Fibroblast of skin of abdomen (primary cell): ENCODE measurements at places on chromosomes 12 and 14.
A peak's percentile ranks its signal among the peaks of the same experiment; 100 is the strongest.

GRCh38 chr12:20950248-20950647, 139.7 kb downstream of the SLCO1B3 start:
- DNase-seq: no peak

DNA sequence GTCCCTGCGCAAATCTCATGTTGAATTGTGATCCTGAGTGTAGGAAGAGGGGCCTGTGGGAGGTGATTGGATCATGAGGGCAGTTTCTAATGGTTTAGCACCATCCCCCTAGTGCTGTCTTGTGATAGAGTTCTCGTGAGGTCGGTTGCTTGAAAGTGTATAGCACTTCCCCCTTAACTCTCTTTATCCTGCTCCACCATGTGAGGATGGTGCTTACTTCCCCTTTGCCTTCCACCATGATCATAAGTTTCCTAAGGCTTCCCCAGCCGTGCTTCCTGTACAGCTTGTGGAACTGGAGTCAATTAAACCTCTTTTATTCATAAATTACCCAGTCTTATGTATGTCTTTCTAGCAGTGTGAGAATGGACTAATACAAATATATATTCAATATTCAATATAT, 303.7 kb upstream of the SEL1L start:
- no peak for DNase-seq

GRCh38 chr12:85509857-85510256, 229.8 kb downstream of the ALX1 start:
- no peak for DNase-seq

DNA sequence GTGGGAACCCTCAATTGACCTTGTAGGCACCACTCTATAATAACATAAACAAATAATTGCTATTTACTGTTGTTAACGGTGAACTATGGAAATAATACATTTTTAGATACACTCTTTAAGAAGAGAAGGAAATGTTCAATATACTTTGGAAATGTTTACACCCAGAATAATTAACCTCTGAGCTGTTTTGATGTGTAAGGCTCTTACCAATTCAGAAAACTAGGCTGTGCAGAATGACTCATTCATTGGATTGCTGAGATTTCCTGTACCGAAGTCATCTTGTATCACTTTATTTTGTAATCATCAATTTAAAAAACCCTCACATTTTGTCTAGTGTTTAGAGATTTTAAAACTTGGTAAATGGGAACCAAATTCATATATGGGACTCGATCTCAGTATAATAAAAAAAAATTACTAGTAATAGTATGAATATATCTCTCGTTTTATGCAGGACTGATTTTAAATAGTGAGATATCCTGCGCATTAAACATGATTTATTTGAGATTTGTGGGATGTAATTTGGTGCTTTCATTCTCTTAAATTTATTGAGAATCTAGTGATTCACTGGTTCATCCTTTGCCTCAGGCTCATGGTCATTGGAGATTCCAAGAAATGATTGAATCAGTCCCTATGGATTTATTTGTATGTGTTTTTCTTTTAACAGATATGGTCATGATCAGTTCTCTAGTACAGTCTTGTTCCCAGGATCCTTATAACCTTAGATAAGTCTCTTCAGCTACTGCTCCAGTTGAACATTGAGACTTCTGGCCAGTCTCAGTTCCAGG, 3.9 kb downstream of the SAMD4A start:
- peak; percentile 86 for DNase-seq

DNA sequence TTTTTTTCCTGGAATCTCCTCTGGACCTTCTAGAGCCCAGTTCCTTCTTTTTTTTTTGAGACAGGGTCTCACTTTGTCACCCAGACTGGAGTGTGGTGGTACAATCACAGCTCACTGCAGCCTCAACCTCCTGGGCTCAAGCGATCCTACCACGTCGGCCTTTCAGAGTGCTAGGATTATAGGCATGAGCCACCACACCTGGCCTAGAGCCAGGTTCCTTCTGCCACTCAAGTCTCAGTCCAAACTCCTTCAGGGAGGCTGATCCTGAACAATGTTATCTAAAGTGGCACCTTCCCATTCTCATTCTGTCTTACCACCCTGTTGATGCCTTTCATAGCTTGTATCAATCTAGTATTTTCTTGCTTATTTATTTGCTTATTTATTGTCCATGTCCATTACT, 22.3 kb upstream of the ELK3 start:
- no peak for DNase-seq

DNA sequence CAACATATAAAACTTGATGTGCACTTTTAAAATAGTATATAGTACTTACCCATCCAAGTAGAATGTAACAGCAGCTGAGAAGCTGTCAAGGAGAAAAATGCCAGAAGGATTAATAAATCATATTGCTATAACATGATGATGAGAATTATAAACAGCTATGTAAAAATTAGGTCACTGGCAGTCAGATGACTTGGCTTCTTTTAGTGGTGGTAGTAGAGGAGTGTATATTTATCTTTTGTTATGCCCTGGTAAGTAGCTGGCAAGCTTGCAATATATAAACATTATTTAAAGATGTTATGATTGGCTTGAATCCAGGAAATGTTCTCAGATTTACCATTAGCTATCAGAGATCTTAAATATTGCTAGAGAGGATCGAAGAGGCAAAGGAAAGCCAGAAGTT, 471.0 kb upstream of the MGAT4C start:
- peak; percentile 67 for DNase-seq

- peak; percentile 45 for DNase-seq
These were observed 139.0 kb downstream of the BCL11B start for GRCh38 chr14:99132821-99133635.

GRCh38 chr12:89948271-89949175, 239.9 kb upstream of the ATP2B1 start:
- DNase-seq: no peak

DNA sequence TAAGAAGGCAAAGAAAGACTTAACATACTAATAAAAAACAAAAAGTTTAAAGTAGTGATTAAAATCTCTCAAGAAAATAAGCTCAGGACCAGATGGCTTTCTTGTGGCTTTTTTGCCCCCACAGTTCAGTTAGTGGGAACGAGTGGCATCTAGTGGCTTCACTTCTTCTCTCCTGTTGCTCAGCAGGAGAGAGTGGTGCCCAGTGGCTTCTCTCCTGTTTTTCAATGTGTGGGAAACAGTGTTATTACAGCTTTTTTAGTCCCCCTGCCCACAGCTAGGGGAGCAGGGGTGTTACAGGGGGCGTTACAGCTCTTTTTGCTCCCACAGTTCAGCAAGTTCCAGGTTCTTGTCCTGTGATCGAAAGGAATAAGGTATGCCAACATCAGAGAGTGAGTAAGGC, 135.2 kb downstream of the RERGL start:
- DNase-seq: no peak

DNA sequence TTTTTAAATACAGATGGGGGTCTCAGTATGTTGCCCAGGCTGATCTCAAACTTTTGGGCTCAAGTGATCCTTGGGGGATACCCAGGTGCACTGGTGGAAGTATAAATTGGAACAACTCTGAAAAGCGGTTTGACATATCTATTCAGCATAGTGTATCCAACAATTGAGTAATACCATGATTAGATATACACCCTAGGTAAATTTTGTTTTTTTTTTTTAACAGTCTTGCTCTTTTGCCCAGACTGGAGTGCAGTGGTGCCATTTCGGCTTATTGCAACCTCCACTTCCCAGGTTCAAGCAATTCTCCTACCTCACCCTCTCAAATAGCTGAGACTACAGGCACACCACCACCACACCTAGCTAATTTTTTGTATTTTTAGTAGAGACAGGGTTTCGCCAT, 31.6 kb upstream of the SLC25A3 start:
- no peak for DNase-seq

DNA sequence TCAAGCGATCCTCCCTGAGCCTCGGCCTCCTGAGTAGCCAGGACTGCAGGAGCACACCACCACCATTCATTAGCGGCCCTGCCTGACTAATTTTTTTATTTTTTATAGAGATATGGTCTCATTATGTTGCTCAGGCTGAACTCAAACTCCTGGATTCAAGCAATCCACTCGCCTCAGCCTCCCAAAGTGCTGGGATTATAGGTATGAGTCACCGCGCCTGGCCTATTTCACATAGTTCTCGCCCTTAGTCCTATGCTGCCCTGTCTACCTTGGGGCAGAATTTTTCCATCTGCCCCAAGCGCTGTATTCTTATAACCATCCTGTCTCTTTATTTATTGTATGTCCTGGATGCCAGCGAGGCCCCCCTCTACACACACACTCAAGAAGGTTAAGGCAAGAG, 50.9 kb upstream of the BCL2L14 start:
- no peak for DNase-seq

- no peak for DNase-seq
These were observed 194.2 kb downstream of the SYT10 start for GRCh38 chr12:33245434-33245833.

DNA sequence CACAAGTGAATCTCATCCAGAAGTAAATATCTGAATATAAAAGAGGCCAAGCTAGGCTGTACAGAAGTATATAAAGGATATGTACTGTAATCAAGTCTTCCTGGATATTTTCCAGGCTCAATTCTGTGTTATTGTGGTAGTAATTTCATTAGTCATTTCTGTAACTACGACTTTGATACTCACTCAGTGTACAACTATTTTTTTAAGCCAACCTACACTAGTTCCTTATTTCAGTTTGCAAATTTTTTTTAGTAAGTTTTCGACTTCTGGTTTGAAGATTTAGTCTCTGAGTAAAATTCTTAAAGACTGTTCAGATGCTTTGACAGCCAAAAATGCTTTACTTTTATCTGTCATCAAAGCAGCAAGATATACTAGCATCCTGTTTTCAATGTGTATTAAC, 130.8 kb downstream of the CAPZA3 start:
- DNase-seq: peak; percentile 75

DNA sequence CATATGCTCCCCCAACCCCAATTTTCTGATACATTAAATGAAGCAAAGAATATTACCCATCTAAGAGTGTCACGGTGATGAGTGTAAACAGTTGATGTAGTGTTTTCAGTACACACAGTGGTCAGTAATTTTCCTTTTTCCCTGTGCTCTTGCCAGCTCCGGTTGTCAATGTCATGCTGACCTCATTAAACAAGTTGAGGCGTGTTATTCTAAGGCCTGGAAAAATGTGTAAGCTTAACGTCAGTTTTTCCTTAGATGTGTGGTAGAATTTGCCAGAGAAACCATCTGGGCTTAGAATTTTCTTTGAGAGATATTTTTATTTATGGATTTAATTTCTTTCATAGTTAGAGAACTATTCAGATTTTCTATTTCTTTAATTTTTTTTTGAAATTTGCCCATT, 11.7 kb upstream of the SERPINA6 start:
- DNase-seq: no peak

DNA sequence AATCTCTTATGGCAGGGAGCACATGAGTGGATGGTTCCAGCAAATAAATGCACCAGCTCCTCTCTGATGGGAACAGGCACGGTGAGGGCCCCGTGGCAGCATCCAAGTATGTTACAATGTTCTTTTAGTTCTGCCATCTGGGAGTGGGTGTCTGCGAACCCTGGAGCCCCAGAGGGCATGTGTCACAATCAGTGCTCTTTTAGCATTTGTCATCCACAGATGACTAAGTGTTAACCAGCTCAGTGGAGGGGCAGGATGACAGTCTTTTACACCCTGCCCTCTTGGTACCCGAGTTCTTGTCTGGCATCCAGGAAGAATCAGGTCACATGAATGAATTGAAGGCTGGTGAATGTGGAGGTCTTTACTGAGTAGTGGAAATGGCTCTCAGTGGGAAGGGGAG, 560.4 kb upstream of the FLRT2 start:
- no peak for DNase-seq
